ENCODE measurements at places on chromosomes 7 and 10.

- DNase-seq: peak; percentile 28
Measured at GRCh38 chr7:2066251-2066919, 166.4 kb downstream of the MAD1L1 start.

DNA sequence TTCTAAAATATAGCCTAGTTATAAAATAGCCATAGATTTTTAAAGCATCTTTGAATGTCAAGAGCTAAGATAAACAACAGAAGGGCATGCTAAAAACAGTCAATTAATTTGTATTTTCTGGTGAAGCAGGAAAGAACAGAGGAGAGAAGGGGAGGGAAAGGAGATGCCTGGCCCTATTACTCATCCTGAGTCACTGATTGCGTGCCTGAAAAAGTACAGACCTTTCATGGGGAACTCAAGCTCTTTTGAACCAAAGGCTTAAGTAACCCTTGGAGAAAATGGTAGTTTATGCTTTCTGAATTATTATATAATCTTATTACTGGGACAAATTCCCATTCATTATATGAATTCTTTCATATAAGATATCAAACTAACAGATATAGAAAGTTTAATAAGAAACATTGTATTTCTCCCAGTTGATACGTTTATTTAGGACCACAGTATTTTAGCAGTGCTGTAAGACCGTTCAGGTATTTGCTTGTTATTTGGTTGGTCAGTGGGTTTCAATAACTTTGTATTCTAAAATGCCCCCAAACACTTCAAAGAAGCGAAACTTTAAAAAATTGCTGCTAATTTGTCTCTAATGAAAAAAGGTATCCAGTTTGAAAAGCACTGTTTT is 151.3 kb downstream of the HGF start:
- DNase-seq: no peak

- DNase-seq: no peak
Measured at GRCh38 chr7:154167051-154167450, 114.9 kb downstream of the DPP6 start.

- DNase-seq: no peak
Measured at GRCh38 chr10:104581884-104582601, 59.0 kb upstream of the SORCS3 start.

- no peak for DNase-seq
Measured at GRCh38 chr10:118768041-118768919, 13.5 kb upstream of the CACUL1 start.

DNA sequence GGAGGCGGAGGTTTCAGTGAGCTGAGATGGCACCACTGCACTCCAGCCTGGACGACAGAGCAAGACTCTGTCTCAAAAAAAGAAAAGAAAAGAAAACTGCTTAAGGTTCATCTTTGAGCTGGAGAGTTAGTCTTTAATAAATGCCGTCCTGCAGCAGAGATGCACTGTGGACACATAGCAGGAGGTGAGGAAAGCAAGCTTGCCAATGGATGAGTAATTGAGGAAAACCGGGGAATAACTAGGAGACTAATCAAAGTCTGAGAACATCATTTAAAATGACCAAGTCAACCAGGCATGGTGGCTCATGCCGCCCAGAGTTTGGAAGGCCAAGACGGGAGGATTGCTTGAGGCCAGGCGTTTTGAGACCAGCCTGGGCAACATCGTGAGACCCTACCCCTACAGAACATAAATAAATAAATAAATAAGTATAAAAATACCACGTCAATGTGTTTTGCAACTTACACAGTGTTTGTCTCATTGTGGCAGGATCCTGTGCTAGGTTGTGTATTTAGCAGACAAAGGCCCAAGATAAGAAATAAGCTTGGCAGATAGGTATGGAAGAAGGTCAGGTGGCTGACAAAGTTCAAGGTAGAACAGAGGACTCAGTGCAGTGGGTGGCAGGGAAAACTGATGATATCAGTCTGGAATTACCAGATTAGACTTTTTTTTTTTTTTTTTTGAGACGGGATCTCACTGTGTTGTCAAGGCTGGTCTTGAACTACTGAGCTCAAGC is 115.7 kb upstream of the KMT2C start:
- no peak for DNase-seq

DNA sequence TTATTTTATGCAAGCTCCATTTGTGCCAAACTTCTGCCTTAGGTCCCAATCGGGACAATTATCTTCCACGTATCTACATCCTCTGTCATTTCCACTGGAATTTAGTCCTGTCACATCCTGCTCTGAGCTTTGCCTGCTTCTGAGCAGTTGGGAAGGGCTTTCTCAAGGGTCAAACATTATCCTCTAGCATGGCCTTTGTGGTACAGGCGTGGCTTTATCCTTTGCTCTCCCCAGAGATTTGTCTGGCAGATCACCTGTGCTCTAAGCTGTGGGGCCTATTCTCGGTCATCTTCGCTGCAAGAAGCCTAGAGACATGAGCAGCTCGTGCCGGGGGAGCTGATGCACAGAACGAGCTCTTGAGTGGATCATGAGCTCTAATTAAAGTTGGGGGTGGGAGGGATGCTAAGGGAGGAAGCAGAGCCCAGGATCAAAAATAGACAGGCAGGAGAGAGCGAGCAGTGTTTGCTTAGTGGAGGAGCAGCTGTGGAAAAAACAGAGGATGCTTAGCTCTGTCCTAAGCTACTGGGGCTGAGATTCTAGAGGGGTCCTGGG is 19.8 kb upstream of the TMEM273 start:
- no peak for DNase-seq

GRCh38 chr10:74177140-74177677 is 26.2 kb downstream of the ADK start:
- DNase-seq: peak; percentile 57

- no peak for DNase-seq
Measured at GRCh38 chr7:45086331-45087065, 2.3 kb downstream of the NACAD start.

GRCh38 chr10:1661416-1661815 is 75.9 kb downstream of the ADARB2 start:
- DNase-seq: no peak

DNA sequence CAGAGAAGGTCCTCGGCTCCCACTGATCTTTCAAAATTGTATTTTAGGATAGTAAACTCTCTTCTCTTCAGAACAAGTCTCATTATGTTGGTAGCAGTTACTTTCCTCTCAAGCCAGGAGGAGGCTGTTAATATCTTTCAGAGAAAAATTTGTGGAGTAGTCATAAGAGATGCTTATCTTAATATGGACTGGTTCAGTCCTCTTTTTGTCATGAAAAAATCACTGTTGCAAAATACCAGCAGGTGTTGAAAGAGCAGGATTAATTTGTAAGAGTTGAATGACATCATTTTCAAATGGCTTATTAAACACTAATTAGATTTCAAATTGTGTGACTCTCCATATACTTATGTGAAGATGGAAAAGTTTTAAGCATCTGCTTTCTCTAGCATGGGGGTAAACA is 662.5 kb downstream of the POM121L12 start:
- no peak for DNase-seq

DNA sequence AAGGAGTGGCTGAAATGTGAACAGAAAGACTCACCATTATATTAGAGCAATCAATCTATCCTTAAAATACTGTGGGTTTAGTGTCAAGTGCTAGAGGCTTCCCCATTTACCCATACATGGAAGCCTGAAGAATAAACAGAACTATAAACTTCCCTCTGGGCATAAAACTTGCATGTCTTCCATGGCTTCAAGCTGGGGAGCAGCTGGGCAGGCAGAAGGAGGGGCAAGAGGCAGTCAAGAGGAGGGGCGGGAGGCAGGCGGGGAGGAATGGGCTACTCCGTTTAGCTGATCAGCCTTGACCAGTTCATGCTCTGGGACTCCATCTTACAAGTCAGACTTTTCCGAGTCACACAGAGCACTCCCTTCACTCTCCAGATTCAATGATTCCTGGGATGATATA is 3.5 kb upstream of the PRSS1 start:
- DNase-seq: no peak

GRCh38 chr10:70967591-70968587 is 79.5 kb upstream of the PCBD1 start:
- no peak for DNase-seq

DNA sequence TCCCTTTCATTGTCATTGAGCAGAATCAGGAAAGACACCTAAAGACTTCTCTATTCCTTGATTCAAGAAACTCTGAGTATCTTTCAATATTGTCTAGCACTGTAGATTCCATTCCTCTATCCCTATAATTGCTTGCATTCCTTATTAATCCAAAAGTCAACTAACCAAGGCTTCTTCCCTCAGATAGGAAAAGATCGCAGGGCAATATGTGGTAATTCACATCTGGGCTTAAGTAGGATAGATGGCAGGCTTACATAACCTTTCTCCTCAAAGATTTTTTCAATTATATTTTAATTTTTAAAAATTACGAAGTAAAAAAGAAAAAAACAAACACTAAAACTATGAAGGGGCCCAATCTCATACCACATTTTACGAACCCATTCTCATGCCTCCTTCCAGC is 7.1 kb upstream of the ARHGAP21 start:
- no peak for DNase-seq

DNA sequence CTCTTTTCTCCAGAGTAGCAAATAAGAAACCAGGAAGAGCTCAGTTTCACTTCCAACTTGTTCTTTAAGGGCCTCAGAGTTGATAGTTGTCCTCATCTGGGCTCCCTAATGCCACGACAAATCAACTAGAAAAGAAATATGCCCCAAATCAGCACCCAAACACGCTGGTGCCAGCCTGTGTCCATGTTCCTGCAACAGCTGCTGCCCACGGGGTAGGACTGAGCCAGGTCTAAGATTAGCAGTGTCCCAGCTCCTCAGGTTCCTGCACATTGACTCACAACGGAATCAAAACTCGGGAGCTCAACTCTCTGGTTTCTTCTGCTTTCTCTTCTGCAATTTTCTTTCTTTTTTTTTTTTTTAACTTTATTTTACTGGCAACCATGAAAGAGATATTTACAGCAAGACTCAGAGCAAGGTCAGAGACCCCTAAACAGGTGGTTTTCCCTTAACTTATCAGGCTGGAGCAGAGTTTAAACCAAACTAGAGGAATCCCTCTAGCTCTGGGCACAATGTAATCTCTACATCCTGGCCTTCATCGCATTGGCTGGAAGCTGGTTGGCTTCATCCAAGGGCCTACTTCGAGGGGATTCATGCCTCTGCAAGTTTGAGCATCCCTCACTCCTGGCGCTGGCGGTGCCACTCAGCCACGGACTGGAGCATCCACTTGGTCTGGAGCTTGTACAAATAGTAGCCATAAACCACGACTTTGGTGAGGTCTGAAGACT is 126.1 kb downstream of the PFKFB3 start:
- DNase-seq: no peak

DNA sequence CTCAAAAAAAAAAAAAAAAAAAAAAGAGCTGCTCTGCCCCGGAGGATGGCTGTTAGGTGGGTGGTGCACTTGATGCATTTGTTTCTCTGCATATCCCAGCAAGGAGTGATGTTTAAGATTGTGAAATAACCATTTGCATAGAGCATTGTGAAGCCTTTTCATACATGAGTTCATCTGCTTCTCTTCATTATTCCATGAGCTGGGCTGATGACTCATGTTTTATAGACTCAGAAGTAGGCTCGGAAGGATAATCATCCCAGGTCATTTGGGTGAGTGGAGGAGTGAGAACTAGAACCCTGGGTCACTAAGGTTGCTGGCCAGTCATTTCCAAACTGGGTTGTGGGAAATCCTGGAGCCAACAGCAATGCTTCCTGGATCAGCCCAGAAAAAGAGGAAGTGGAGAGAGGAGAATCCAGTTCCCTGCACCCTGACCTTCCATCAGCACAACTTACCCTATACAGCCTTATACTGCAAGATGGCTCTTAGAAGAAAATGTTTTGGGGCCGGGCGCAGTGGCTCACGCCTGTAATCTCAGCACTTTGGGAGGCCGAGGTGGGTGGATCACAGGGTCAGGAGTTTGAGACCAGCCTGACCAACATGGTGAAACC is 45.3 kb downstream of the TACC2 start:
- DNase-seq: no peak

DNA sequence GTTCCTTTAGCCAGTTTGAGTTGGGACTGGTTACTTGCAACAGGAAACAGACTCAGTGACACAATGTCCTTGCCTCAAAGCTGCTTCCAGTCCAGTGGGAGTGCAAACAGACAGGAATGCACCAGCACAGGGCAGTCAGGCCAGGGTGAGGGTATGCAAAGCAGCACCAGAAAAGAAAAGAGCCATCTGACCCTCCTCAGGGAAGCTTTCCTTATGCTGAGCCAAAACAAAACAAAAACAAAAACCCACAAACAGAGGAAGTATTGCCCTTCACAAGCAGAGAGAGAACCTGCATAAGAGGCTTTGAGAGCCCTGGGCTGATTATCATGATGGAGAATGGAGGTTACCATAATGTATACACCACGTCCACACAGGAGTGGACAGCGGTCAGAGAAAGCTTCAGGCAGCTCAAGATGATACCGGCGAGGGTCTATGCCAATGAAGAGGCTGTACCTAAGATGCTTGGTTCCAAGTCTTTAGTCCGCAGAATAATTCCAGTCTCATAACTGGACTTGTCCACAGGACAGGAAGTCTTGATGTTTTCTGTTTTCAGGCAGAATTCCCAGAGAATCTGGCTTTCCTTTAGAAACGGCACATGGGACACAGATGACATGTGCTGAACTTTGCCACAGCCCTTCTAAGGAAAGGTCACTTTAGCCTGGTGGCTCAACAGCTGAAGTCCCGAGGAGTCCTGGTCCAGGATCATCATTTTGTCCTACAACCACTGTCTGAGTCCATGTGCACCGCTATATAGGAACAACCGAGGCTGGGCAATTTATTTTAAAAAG is 263.3 kb downstream of the TNS3 start:
- DNase-seq: no peak

GRCh38 chr7:78099715-78100394 is 301.3 kb downstream of the PHTF2 start:
- no peak for DNase-seq

DNA sequence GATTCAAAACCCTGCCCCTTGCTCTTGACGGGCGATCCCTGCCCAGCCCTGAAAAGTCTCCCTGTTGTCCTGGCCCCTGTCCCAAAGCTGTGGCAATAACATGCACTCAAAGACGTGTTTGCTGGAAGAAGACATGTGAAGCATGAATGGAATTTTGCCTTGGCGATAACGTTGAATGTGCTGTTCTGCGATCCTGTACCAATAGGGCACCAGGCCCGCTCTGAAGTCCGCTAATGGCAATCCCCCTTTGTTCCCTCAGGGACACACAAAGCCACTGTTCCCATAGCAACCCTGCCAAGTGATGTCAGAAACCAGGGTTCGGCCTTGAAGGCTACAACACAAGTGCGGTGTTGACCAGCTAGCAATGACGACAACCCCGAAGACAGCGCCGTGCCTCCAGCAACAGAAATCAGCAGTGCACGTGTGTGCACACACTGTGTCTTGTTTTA is 284.6 kb downstream of the KLF6 start:
- DNase-seq: no peak

DNA sequence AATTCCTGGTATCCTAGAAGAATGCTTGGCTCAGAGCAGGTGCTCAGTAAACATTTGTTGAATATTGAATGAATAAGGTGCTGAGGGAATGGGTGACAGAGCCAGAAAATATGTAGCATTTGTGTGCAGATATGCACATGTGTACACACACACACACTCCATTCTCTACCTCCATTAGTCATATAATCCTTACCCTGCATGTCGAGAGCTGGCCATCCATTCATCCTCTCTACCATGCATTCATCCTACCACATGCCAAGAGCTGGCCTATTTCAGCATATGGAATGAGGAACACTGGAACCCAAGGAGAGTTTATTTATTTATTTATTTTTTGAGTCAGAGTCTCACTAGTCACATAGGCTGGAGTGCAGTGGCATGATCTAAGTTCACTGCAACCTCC is 284.8 kb downstream of the PLXNA4 start:
- DNase-seq: no peak

- DNase-seq: no peak
Measured at GRCh38 chr10:79097021-79097872, 28.5 kb downstream of the ZMIZ1 start.

Measured in activated naive CD4-positive, alpha-beta T cell treated with anti-CD3 and anti-CD28 coated beads, Interleukin-2, amount 50 U/mL, for 16 hours (primary cell).